ENCODE measurements at places on chromosomes 6 and 20.

- DNase-seq = no peak
Measured at GRCh38 chr6:30102414-30102969, 10.4 kb downstream of the TRIM31 start.

DNA sequence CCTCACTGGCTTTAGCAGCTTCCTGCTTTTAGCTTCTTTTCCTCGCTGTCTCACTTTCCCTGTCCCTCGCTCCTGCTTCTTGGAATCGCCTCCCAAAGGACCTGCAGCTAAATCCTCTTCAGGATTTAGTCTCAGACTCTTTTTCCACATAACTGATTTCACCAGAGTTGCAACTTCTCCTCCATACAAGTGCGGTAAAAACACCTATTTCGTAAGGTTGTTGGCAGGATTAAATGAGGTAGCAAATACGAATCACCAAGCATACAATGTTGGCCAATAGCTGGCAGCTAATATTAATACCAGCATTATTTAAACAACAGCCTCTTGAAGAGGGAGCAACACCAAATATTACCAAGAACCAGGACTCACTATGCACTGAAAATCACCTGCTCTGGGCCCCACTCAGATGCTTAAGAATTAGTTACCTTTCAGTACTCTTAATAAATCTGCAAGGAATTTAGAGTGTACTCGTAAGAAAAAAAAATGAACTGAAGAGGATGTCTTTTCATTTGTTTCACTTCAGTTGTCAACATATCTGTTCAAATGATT lies 123.0 kb downstream of the DTNBP1 start:
- no peak for DNase-seq

GRCh38 chr20:10430000-10430466 lies 4.0 kb downstream of the MKKS start:
- peak; percentile 58 for DNase-seq

DNA sequence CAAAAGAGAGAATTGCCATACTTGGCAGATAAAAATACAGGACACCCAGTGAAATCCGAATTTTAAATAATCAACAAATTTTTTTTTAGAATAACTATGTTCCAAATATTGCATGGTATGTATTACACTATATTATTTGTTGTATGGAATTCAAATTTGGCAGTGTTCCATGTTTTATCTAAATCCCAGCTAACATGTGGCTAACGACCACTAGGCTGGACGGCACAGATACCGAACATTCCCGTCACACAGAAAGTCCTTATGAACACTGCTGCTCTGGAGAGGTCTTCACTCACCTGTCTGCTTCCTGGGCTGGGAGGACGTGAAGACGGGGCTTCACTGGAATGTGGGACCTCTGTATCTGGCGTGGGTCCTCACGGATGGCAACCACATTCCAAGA lies 32.8 kb downstream of the SNX5 start:
- no peak for DNase-seq

DNA sequence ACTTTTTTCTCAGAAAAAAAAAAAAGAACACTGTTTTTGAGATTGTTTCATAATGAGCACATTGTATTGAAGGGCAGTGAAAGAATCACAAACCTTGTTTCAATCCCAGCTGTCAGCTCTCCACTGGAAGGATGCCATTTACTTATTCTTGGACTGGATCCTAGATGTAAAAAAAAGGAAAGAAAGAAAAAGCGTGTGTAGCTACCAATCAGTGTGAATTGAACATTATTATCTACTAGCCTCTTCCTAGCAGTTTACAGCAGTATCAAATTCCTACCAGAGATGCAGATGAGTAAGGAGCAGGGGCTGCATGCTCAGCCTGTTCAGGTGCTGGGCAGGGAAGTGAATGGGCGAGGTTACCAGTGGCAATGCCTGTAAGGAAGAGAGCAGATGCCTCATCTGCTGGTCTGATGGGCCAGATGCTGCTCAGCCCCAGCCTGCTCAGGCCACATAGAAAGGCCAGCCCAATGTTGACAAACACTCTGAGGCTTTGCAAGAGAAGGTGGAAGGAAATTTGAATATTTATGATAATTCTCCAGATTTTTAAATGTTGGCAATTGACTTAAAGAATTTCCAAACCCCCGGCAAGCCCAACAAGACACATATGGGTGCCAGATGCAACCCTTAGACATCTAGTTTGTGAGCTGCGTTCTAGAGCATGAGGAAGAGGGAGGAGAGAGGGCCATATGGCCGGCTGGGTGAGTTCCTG lies 189.5 kb downstream of the IBTK start:
- no peak for DNase-seq

DNA sequence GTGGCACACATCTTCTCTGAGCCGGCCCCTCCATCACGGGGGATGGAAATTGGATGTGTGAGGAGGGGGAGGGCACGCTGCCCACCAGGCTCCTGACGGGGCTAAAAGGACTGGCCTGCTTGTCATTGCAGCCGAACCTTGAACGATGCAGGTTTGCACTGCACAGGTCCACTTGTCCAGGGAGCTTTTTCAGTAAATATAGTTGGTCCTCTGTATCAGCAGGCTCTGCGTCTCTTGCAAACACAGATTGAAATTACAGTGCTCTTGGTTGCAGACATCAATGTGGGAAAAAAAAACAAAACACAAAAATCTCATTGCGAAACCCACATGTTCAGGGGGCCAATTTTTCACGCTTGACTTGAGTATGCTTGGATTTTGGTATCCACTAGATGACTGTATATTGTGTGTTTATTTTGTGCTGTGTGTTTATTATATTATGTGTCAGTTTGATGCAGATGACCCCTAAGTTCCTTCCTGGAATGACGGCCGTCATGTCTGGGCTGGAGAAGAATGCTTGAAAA lies 29.2 kb downstream of the ERMARD start:
- no peak for DNase-seq

- peak; percentile 32 for DNase-seq
Measured at GRCh38 chr6:56708810-56709597, 66.3 kb upstream of the DST start.

DNA sequence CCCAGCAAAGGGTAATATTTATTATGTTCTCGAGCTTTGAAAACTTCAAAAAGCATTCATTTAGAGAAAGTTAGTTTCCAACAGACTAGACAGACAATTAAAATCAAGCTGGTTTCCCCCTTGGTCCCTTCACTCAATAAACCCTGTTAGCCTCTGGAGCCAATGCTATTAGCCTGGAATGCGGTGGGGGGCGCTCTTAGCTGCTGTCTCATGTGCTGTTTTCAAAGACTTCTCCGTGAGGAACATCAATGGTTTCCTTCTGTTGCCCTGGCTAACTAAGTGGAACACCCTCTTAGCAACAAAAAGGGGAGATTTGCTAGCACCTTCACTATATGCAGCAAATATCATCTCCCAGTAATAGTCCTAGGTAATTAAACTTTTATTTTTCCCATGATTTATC lies 86.4 kb downstream of the LY86 start:
- DNase-seq = no peak

- DNase-seq = no peak
Measured at GRCh38 chr6:25061289-25061936, 125.7 kb upstream of the RIPOR2 start.

DNA sequence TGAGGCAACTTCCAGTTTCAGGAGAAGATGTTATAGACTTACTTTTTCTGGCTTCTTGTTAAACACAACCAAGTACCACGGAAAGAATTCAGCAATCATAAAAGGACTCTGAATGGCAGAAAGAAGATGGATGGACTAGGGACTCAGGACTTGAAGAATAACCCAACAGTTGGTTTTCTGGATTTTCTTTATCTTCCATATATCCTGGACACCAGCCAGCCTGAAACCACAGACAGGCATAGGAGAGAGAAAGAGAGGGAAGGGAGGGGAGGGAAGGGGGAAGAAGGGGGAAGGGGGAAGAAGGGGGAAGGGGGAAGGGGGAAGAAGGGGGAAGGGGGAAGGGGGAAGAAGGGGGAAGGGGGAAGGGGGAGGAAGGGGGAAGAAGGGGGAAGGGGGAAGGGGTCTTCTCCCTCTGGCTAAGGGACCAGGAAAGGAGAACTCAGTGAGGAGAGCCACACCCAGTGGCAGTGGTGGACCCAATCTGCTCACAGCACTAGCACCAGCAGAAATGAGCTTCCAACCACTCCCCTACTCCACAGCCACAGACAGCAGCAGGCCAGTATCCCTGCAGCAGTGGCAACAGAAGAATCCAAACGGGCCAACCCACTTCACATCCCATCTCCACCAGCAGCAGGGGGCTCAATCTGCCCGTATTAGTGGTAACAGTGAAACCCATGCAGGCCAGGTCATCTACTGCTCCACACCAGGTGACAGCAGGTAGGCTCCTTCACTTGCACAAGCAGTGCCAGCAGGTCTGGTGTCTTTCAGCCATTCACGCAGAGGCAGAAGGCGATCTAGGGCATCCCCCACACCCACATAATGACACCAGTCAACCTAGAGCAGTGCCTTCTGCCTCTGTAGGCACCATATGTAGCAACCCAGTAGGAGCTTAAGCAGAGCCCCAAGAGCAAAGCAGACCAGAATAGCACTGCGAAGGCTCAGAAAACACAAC lies 78.6 kb downstream of the TRMT6 start:
- DNase-seq = no peak
